ENCODE measurements at places on chromosomes 5 and 9. TPM values are rescaled to one million over a fixed set of nuclear protein-coding genes. Genes with fewer than 3 reads are reported as not detected.
A peak's percentile ranks its signal among the peaks of the same experiment; 100 is the strongest.

The PCDHA1 gene
- total RNA-seq = not detected

The GFI1B gene
- total RNA-seq = not detected

The DPM2 gene
- total RNA-seq = 26.0 TPM

The SLC25A46 gene
- total RNA-seq = 46.2 TPM

The FOXD4L5 gene
- total RNA-seq = 0.28 TPM

The PDE8B gene
- 22.7 TPM for total RNA-seq

The CKMT2 gene
- total RNA-seq = 20.6 TPM

The CARD6 gene
- total RNA-seq = 21.6 TPM

The GRXCR2 gene
- not detected for total RNA-seq

The CD180 gene
- total RNA-seq = 0.81 TPM

The LPAR1 gene
- 94.0 TPM for total RNA-seq

The LCN10 gene
- 3.1 TPM for total RNA-seq

DNA sequence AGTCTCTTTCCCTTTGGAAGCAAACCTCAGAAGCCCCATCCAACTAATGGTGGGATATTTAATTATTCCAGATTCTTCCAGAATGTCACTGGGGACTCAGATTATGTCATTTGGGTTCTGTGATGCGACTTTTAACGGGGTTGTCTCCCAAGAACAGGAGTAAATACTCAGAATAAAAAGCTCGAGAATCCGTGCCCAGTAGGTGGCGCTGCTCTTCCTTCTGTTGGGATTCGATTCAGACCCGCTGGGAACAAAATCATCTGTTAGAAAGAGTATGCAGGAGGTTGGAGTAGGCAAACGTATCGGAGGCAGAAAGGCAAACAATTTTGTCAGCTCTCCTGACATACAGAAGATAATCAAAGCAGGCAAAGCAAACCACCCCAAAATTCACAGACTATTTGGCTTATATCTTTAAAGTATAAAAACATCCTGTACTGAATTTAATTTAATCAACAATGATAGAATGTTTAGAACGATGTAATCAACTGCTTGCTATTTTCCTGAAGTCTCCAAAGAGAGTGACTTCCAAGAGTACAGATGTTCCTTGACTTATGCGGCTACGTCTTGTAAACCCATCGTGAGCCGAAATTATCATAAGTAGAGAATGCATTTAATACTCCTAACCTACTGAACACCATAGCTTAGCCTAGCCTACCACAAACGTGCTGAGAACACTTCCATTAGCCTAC lies 169.8 kb upstream of the RAI14 start:
- DNase-seq = peak; percentile 72

DNA sequence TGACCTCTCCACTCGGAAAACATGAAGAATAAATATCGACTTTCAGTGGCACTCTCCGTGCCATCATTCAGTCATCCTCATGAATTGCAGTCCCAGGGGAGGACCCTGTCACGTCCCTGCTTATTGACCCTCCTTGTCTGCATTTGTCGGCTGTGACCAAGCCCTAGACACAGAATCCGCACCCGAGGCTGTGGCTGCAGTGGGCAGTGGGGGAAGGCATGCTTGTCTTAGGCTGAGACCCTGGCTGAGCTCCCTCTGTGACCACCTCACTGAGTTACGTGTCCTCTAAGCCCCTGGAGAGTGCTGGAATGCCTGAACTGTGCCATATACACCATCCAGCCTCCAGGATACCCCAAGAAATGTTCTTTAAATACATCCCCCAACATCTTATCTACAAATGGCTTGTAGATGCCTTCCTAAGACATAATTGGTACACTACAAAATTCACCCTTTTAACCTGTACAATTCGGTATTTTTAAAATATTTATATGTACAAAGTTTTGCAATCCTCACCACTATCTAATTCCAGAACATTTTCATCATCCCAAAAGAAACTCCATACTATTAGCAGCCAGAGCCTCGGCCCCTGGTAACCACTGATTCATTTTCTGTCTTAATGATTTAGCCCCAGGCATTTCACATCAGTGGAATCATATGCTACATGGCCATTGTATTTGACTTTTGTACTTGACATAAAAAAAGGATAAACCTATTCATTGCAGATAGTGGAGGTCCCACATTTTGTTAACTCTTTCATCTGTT lies 80.8 kb upstream of the ICE1 start:
- no peak for DNase-seq

DNA sequence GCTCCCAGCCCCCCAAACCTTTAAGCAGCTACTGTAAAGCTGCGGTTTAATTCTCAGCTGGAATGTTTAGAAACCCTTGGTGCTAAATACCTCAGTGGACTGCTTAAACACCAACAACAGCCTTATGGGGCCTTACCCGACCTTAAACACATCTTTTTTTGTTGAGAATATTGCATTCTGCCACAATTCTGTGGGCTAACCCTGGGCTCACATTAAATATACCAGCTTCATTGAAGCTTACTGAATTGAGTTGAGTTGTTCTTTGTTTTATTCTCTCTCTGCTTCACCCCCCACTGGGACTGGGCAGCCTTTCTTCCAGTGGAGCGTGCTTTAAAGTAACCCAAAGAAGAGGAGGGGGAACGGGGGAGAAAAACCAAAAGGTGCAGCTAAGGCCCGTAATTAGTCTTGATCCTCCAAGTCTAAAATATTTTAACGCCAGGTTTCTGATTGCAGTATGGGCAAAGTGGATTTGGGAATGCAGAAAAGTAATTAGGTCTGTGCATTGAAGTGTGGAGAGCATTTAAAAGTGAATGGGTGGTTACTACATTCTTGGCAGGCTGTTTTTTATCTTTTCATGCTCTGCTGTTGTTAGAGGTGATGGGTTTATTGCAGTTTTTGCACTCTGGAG lies 281.2 kb downstream of the NR2F1-AS1 start:
- DNase-seq = no peak

GRCh38 chr5:132473668-132474067 lies 16.9 kb downstream of the IRF1 start:
- DNase-seq = no peak

GRCh38 chr9:97307091-97307490 lies 368 bp upstream of the CCDC180 start:
- DNase-seq = peak; percentile 48

DNA sequence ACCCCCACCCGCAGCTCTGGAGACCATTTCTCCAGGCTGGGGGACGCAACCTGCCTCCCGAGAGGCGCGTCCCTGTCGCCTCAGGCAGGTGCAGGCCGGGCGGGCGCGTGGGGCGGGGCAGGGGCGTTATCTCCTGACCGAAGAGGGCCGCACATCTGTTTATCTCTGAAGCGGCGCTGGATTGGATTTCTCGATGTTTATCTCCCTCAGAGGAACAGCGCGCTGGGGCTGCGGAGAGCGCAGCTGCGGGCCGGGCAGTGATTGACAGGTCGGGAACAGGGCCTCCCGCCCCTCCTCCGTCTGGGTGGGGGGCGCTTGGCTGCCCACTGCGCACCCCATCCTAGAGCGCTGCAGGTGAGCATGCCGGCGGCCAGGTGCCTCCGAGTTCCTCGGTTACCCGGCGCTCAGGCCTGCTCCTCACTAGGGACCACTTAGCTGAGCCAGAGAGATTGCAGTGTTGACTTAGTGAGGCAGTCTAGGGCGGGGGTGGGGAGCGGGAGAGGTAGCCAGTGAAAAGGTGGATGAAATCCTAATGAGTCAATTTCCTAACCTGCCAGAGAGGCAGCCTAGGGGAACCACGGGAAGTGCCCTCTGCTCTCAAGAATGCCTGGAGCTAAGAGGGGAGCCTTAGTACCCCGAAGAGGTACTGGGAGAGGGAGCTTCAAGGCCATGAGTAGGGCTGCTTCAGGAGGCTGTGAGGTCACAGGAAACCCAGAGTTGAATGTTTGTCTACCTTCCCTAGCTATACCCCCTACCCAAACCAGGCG lies 39.6 kb upstream of the TIFAB start:
- no peak for DNase-seq

GRCh38 chr5:62065050-62065449 lies 241.0 kb upstream of the KIF2A start:
- no peak for DNase-seq

GRCh38 chr9:131528186-131528585 lies 2.9 kb downstream of the UCK1 start:
- DNase-seq = no peak

- no peak for DNase-seq
Measured at GRCh38 chr5:172194985-172195774, 1.2 kb downstream of the EFCAB9 start.

GRCh38 chr5:171365351-171365750 lies 22.3 kb upstream of the NPM1 start:
- DNase-seq = no peak

DNA sequence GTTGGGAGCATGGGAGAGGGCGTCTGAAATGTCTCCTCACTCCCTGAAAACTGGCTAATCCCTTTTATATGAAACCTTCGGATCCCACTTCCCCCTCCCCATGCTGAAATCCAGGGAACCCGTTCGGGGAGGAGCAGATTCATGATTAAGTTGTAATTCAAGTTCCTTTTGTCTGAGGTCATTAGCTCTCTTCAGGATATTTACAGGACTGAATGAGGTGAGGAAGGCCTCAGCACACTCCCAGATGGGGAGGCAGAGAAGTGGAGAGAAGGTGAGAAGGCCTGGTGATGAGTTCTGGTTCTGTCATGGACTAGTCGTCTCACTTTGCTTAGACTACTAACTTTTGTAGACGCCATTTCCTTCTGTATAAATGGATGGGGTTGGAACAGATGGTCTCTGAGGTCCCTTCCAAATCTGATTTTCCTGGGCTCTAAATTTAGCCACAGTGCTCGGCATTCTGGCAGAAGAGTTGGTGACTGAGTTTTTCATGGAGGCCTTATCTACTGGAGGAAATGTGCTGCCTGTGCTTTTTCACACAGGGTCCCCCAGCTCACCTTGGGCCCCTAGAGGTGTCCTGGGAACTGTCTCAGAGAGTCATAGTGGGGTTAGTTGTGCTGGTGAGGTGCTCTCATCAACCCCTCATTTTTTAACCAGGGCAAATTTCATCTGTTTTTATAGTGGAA lies 62.3 kb downstream of the PRDM6 start:
- no peak for DNase-seq

- DNase-seq = no peak
Measured at GRCh38 chr9:114371973-114372917, 15.5 kb downstream of the AKNA start.

DNA sequence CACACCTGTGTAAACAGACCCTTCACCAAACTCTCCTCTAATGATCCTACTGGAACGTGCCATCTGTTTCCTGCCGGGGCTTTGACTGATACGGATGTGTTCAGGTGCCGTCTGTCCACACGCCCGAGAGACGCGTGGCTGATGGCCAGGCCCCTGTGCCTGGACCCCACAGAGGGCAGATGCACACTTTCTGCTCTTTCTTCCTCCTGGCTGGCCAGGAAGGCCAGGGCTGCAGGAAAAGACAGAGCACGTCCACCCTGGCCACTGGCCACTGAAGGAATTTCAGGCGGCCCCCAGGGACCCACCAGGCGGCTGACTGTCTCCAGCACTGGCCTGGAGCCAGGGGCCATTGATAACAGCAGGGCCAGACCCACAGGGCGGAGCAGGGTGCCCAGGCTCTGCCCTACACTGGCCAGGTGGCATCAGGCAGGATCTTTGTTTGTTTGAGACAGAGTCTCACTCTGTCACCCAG lies 3.6 kb upstream of the ENG start:
- DNase-seq = no peak

- no peak for DNase-seq
Measured at GRCh38 chr5:124662181-124662781, 84.2 kb downstream of the ZNF608 start.

- DNase-seq = no peak
Measured at GRCh38 chr5:71697967-71698366, 21.1 kb upstream of the CARTPT start.

- DNase-seq = no peak
Measured at GRCh38 chr9:112795921-112796320, 45.4 kb downstream of the SNX30 start.

DNA sequence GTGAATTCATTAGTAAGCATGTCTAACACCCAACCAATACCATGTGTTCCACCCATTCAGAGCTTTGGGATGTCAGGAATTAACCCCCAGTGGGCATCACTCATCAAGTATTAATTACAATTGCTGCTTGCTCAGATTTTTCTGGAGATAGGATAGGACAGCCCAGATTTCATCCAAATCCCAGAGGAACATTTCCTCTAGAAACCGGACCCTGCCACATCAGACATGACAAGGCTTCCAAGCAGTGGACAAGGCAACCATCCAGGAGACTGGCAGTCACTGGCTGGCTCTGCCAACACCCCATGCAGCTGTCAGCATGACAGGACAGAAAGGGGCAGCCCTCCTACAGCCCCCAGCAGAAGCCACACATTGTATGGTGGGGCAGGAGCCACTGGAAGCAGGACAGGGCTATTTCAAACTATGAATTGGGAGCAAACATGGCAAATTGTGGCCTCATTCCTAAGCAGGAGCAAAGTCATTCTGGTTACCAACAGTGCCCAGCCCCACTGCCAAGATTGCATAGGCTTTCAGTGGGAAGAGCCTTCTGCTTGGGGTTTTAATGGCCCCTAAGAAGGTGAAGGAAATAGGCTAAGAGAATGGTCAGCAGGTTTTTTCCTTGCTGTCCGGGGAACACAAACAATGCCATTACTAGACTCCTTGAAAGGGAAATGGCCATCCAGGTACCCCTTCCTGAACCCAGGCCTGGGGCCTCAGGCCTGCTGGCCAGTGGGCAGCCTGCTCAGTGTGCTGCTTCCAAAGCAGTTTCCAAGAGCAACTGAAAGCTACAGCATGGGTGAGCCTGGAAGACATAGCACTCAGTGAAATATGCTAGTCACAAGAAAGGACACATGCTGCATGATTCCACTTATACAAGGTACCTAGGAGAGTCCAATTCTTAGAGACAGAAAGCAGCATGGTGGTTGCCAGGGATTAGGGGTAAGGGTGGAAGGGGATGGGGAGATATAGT lies 294.7 kb upstream of the SLC30A5 start:
- DNase-seq = no peak

DNA sequence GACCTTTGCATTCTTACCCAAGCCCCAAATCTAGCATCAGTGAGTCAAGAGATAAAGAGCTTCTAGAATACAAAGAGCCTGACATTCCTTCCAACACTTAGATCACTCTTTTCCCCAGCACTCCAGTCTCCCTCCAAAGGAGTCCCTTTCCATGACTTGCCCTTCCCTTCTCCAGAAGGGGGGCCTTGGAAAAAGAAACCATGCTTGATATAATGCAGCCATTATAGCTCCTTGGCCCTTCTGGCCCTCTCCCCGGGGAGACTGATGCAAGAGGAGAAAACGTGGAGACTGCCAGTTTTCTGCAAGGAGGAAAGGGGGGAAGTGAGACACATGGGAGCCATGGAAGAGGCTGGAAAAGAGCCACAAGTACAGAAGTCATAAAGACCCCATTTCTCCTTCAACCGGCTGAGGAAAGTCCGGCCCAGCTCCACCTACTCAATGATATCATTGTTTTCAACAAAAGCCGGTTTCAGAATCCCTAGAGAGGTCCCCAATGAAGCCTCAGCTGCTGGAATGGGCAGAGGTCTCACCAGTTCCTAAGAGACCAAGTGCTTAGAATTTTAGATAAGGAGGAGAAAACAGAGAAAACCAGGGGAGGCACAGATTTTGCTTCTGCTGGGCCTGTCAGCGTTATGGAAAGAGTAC lies 29.0 kb downstream of the ADAM19 start:
- no peak for DNase-seq

DNA sequence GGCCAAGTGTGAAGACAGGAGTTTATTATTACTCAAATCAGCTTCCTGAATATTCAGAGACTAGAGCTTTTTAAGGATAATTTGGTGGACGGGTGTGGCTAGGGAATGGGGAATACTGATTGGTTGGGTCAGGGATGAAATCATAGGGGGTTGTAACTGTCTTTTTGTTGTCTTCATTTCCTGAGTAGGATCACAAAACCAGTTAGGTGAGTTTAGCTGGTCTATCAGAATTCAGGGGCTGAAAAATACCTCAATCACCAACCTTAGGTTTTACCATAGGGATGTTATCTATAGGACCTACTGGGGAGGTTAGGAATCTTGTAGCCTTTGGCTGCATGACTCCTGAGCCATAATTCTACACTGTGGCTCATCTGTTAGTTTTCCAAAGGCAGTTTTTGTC lies 235.8 kb downstream of the YTHDC2 start:
- no peak for DNase-seq

Measured in thoracic aorta (tissue), 2 donors.